Dorsolateral prefrontal cortex (tissue), 122 donors: ENCODE measurements at places on chromosomes 2 and 18.

GRCh38 chr2:43459446-43460173 is 136.2 kb downstream of the THADA start:
- DNase-seq = no peak

GRCh38 chr2:66575625-66576310 is 140.8 kb downstream of the MEIS1 start:
- no peak for DNase-seq

DNA sequence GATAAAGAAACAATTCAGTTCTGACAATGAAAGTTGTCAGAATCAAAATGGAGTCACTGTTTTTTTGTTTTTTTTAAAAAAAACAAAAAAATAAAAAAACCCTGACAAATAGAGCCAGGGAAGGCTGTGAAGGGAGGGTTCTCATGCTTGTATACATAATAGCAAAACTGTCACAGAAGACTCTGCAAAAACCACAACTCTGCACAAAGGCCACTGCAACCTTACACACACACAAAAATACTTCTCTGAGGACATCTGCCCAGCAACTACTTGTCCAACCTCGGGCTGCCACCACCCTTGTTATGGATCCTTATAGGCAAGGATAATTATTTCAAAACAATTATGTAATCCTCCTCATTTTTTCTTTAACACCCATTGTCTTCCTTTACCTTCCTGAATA is 41.9 kb upstream of the C2orf66 start:
- DNase-seq = no peak

DNA sequence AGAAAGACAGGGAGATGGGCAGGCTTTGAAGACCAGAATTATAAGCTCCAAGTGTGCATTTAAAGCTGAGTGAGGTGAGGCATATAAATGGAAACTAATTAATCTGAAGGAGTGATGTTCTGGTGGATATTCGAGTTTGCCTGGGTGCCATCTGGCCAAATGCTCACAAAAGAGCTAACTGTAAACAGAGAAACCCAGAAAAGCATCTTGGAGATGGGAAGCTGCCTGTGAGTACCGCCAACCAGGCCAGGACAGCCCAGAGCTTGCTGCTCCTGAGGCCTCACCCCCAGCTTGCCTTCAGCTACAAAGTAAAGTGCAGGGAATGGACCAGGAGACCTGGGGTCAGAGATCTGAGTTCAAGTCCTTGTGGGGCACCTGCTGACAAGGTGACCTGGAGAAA is 446.1 kb upstream of the MYT1L start:
- no peak for DNase-seq

- no peak for DNase-seq
These were observed 87.1 kb upstream of the CYP1B1 start for GRCh38 chr2:38163006-38163405.

- no peak for DNase-seq
These were observed 47.4 kb downstream of the ITGB1BP1 start for GRCh38 chr2:9375857-9376428.

GRCh38 chr2:152175012-152175367 is 573 bp downstream of the STAM2 start:
- no peak for DNase-seq

DNA sequence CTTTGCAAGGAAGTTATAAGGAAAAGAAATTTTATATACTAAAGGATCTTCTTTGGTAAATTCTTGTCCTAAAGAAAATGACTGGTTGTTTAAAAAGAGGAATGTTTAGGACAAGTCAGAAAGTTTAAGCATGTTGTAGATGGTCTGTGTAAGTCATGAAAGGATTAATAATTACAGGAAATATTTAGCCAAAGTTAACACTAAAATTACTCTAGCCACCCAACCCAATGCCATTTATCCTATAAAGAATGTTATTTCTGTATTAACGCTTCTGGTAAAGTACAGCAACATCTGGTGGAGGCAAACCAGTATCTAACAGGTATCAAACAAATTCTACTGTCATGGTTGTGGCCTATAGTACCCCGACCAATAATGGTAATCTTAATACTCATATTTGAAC is 546.9 kb upstream of the PKDCC start:
- DNase-seq = no peak

GRCh38 chr2:118667348-118667747 is 180.1 kb downstream of the EN1 start:
- no peak for DNase-seq

GRCh38 chr2:215657844-215658243 is 222.0 kb upstream of the FN1 start:
- DNase-seq = no peak

- no peak for DNase-seq
These were observed 97.9 kb upstream of the GPR45 start for GRCh38 chr2:105143467-105144151.

- DNase-seq = no peak
These were observed 27.6 kb downstream of the FEZ2 start for GRCh38 chr2:36570416-36570815.

DNA sequence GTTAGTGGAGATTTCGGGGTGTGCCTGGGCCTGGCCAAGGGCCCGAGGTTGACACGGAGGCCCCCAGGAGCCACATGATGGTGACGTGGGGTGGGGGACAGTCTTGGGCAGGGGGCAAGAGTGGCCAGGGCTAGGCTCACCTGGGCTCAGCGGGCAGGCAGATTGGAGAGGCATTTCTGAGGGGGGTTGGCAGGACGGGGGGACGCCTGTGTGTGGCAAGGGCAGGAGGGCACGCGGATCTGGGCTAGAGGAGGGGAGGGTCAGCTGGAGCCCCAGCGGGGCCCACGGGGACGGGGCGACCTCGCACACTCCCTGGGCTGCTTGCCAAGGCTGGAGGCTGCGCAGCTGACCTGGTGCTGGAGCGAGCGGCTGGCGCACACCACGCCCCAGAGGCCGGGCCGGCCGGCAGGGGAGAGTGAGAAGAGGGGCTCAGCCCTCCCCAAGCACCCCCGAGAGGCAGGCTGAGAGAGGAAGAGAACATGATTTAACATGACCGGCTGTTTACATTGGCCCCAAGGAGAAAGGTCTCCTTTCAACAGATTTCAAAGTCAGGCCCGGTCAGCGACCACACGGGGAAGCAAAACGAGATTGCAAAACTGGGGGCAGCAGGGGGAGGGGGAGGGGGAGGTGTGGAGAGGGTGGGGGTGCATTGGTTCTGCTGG is 38.0 kb upstream of the SNED1 start:
- DNase-seq = peak; percentile 27

DNA sequence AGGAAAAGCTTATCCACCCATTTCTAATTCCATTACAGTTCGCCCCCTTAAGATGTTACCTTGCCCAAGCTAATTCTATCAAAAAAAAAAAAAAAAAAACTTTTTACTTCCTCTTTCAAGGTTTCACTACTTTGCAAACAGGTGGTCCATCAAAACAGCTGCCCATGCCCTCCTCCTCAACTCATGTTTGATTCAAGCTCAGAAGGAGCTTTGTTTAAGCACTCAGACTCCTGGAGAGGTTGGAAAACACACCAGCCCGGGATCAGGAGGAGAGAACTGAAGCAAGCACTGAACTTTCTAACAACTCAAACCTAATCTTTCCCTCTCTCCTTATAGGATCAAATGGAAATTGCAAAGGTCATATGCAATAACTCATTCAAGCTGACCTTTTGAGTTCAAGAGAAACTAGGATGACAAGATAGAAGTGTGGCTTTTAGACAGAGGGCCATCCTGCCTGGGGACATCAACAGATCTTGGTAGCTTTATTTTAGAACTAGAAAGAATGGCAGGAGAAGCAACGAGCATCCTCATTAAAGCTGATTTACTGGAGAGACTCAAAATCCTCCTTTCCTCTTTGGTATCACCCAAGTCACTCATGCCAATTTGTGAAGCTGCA is 28.3 kb upstream of the FZD7 start:
- no peak for DNase-seq
